ENCODE measurements at places on chromosomes 2 and 18.

- DNase-seq = no peak
Measured at GRCh38 chr2:6352906-6353515, 512.7 kb downstream of the CMPK2 start.

- DNase-seq = no peak
Measured at GRCh38 chr2:46394649-46395510, 84.5 kb upstream of the TMEM247 start.

- DNase-seq = no peak
Measured at GRCh38 chr2:240507778-240508251, 50.0 kb downstream of the ANKMY1 start.

GRCh38 chr2:239166201-239166834 is 234.5 kb downstream of the HDAC4 start:
- DNase-seq = no peak

DNA sequence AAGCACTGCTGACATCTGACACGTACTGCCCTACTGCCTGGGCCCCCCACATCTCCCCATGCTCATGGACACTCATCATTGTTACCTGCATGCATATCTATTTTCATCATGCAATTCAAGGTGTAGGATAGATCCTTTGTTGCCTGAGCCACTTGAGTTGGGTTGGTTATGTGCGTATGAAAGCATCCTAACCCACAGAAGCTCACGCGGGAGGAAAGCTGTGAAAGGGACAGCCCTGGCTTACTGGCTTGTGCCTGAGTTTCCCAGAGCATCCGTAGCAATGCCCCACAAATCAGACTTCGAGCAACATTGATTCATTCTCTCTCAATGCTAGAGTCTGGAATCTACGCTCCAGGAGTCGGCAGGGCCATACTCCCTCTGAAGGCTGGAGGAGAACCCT is 285.5 kb downstream of the PHLPP1 start:
- no peak for DNase-seq

DNA sequence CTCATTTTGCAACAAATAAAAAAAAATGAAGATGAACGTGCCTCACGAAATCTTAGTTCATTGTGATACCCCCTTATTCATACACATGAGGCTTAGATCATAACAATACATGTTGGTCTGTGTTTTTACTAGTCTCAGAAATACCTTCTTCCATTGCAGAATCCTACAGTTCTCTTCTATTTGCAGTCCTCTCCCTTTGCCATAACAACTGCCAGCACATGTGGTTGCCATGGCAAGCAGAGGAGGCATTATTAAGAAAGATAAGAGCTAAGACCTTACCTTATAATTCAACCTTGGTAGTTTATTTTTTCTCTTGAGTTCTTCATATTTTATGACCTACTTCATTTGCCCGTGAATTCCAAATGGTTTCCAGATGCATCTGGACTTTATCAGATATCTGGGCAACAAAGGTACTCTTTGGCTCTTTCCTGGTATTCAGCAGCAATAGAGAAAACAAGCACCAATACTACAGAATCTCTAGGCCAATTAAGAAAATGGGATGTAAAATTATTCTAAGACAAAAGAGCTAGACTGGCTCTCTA is 524.0 kb downstream of the CMPK2 start:
- DNase-seq = no peak

DNA sequence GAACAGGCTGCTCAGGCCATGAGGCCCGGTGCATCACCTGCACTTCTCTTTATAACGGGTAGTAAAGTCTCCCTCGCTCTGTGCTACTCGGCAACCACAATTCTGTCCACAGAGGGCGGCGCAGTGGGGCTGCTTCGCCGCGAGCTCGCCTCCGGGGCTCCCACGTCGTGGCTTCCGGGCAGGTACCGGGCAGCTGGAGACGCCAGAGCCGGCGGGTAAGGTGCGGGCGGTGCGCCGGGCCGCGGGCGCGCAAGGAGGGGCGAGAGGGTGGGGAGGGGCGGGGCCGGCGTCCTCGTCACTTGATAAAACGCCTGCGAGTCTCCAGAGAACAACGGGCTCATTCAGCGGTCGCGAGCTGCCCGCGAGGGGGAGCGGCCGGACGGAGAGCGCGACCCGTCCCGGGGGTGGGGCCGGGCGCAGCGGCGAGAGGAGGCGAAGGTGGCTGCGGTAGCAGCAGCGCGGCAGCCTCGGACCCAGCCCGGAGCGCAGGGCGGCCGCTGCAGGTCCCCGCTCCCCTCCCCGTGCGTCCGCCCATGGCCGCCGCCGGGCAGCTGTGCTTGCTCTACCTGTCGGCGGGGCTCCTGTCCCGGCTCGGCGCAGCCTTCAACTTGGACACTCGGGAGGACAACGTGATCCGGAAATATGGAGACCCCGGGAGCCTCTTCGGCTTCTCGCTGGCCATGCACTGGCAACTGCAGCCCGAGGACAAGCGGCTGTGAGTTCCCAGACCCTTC is at the start of gene ITGA6:
Gene ITGA6 (plus strand): TSS at position 331 of the 734 bp plus-strand sequence.
- DNase-seq = no peak

- no peak for DNase-seq
Measured at GRCh38 chr2:134716721-134717243, 2.0 kb downstream of the TMEM163 start.

DNA sequence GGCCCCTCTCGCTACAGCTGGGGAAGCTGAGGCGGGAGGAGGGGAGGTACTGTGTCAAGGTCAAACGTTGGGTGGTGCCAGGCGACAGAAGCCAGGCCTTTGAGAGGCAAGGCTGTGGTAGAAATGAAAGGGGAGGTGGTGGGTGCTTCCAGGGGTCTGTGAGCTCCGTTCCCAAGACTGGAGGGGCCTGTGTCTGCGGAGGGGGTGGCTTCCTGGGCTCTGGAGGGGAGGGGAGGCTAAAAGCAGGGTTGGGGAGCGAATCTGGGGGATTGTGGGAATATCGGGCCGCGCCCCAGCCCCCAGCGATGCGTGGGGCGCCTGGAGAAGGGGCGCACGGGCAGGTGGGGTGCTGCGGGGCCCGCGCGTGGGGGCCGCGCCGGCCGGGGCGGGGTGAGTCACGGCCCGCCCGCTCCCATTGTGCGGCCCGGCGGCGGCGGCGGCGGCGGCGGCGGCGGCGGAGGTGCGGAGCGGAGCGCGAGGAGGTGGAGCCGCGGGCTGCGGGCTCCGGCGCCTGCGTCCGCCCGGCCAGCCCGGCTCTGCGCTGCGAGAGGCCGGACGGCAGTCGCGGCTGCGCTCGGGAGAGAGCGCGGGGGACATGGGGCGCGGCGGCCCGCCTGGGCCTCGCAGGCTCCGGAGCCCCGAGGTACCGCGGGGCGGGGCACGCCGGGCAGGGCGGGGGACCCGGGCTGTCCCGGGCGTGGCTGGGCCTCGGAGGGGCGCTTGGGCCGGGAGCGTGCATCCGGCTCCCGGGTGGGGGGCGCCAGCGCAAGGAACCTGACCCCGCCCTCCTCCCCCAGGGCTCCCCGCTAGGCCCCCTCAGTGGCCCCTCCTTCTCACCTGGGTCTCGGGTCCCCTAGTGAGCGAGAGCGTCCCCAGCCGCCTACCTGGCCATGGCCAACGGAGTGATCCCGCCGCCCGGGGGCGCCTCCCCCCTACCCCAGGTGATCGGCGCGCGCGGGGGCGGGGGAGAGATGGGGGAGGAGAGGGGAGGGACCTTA is at the start of gene SLC4A3:
Gene SLC4A3 (plus strand): TSS at position 528 of the 998 bp plus-strand sequence. CDS start 363 bp downstream, at position 891.
- no peak for DNase-seq

Measured in non-pigmented ciliary epithelial cell (primary cell).